Islet precursor cell (in vitro differentiated cells): ENCODE measurements at places on chromosomes 12 and 14.
A peak's percentile ranks its signal among the peaks of the same experiment; 100 is the strongest.

GRCh38 chr12:50508414-50508813, 3.6 kb downstream of the DIP2B start:
- DNase-seq = no peak

DNA sequence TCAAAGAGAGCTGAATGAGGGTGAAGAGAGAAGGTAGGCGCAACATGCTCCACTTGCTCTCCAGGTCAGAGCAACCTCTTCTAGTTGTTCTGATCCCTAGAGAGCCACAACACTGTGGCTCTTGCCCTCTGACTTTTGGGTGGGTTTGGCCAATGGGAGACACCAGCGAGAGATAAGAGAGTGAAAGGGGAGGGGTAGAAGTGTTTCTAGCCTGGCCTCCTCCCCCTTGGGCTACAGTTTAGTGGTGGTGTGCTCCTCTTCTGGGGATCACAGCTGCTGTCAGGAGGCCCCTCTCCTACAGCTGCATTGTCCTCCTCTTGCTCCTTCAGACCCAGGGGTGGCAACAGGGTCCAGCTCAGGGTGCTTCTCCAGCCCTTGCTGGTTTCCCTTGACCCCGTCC, 454.8 kb downstream of the FUT8 start:
- no peak for DNase-seq

DNA sequence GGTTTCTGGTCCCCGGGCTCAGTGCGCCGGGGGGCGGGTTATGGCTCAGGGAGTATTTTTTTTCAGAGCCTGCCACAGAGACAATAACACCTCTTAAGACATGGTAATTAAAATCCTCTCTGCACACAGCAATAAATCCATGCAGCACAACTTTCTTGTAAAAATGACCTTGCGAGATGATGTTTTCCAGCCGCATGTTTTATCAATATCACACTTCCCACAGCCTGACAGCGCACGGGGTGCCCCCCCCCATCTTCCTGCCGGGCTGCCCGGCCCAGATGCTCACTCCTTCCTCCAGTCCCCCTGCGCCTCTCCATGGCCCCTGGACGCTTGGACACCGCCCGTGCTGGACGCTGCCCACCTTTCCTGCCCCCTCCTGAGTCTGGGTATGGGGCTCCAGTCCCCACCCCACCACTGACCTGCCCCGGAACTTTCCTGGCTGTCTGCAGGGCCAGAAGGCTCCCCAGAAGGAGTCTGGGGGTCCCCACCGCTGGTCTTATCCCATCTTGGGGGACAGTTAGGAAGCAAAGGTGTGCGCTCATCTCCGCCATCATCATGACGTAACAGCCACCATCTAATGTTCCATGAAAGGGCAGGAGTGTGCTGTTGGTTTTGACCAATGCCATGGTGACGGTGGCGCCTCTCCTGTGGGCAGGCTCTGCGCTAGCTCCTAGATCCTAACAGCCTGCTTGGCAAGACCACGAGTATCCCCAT, 182.9 kb downstream of the KIF26A start:
- DNase-seq = peak; percentile 34

DNA sequence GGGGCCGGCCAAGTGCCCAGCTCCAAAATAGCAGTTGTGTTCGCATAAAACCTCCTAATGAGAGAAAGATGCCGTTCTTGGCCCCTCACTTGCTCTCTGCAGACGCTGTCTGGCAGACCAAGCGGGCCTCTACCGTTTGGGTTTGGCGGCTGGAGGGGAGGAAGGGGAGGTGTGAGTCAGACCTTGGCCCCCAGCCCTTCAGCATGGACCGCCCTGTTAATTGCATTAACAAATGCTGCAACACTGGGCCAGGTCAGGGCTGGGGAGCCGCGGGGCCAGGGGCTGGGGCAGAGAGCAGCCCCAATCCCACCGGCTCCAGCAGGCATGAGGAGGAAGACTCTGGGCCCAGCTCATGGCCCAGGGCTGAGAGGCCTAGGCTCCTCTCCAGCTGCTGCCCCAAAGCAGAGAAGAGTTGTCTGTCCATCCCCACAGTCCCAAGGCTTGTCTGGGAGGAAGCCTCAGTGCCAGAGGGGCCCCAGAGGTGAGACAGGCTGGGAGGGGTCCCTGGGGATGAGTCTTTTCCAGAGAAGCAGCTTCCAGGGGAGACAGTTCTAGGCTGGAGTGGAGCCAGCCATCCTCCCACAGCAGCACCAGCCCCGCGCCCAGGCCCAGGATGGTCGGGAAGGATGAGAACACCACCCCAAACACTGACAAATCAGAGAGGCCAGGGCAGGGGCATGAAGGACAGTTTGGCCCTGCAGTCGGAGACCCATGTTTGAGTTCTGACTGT, 16.9 kb downstream of the LTBP2 start:
- DNase-seq = peak; percentile 83

DNA sequence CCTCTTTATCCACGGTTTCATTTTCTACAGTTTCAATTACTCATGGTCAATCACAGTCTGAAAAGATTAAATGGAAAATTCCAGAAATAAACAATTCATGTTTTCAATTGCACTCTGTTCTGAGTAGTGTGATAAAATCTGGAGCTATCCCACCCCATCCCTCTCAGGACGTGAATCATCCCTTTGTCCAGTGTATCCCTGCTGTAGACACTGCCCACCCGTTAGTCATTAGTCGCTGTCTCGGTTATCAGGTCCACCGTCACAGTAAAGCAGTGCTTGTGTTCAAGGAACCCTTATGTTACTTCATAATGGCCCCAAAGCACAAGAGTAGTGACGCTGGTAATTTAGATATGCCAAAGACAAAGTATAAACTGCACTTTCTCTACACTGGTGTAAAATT, 141.0 kb upstream of the LMNTD1 start:
- peak; percentile 87 for DNase-seq
